ENCODE measurements at places on chromosomes 13 and 19.

GRCh38 chr13:28043224-28043623, 54.7 kb upstream of the URAD start:
- no peak for DNase-seq

DNA sequence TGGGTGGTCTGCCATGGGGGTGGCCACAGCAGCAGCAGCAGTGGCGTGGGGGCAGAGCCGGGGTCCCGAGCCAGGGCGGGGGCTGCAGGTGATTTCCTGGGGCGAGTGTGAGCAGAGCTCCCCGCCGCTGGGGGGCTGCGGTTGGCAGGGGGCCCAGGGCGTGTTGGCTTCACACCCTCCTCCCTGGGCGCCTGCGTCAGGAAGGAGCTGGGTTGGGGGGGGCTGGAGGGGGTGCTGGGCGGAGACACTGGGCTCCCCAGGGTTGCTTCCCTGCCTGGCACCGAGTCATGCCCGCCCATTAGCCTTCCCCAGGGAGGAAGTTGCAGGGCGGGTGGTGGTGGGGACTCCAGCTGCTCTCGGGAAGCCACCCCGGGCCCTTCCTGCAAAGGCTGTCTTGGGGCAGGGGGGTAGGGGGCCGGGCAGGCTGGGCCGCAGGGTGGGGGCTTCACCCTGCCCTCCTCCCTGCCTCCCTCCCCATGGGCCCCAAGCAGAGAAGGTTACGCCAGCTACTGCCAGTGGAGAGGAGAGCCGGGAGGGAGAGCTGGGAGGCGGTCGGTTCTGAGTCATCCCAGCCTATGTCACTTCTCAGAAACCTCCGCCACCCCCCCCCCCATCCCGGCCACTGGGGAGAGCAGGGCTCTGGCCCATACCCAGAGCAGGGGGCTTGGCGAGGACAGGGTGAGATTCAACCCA, 4.6 kb downstream of the MIDN start:
- no peak for DNase-seq

DNA sequence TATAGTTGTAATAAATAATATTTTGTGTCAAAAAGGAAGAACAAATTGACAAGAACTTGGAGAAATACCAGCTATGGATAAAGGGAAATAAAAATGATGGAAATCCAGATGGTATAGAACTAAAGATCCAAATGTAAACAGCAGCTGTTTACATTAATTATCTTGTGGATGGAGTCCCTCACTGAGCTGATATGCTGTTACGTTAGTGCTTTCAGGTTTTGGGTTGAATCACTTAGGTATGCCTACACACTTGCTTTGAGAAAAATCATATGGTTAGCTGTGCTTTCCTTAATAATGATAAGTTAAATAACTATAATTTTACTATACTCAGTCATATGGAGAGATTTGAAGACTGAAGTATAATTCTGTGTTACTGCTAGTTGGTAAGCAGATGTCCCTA, 27.7 kb downstream of the WASF3 start:
- DNase-seq = no peak

DNA sequence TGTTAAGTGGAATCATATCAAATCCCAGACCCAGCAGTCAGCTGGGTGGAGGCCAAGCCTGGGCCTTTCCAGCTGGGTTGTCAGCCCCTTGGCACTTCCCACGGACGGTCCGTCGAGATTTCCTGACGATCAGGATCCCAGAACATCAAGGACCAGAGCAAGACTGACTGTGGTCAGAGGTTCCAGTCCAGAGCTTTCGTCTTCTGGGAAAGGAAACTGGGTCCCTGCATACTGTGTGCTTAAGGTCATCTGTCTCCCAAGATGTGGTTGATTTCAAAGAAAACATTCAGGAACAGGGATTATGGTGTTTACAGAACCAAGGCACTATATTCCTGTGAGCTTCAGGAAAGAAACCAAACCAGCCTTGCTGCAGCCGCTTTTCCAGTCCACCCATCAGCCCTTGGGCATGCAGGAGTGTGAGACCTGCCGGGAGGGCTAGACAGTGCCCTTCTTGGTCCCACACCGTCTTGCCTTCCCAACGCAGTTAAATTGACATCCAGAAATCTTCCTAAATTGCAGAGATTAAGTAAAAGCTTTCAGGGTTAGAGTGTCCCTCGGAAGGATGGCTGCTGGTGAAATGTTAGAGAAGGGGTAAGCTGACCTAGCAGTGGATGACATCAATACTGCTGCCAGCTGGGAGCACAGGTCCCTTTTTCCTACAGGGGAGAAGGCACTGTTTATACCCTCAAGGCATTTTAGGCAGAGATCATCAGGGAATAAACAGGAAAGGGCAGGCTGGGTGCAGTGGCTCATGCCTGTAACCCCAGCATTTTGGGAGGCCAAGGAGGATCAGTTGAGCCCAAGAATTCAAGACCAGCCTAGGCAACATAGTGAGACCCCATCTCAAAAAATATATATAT, 5.0 kb upstream of the C19orf33 start:
- no peak for DNase-seq

DNA sequence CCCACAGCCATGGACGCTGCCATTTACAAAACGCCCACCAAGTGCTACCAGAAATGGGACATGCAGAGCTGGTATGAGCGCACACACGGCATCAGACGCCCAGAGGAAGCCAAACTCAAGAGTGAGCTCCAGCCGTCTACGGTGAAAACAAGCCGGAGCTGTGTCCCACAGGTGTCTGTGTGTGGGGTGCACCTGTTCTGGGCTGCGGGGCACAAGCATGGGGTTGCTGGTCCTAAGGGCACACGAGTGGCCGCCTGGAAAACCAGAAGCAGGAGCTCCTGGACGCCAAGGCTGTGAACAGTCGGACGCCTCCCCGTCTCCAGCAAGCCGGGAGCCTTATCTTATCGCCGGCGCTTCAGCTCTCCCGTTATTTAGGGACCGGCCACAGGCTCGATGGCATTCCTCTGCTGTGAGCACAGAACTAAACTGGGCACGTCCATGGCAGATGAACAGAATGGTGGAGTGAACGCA, 1.3 kb downstream of the ADPRHL1 start:
- DNase-seq = no peak

DNA sequence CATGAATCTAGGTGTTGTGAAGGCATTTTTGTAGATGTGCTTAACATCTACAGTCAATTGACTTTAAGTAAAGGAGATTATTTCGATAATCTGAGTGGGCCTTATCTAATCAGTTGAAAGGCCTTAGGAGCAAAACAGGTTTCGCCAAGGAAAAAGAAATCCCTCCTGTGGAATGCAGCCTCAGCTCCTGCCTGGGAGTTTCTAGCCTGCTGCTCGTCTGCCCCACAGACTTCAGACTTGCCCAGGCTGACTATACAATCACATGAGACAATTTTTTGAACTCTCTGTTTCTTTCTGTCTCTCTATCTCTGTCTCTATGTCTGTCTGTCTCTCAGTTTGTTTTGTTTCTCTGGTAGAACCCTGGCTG, 312.5 kb downstream of the OLFM4 start:
- DNase-seq = no peak

- no peak for DNase-seq
These were observed 197.1 kb upstream of the TSHZ3 start for GRCh38 chr19:31546205-31546960.

DNA sequence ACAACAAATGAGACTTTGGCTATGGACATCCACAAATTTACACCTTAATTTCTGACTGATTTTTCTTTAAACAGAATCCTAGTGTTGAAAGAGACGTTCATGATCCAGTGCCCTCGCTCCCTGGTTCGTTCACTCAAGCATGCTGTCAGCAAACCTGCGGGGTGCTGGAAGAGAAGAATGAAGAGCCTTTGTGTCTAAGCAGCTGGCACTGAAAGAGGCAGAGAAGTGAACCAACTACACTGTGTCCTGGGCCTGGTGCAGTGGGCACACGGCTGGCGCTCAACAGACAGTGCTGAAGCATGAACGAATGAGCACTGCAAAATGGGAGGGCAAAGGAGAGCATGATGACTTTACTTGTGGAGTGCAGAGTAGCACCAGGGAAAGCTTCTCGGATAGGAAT, 46.8 kb downstream of the MIPEP start:
- no peak for DNase-seq

DNA sequence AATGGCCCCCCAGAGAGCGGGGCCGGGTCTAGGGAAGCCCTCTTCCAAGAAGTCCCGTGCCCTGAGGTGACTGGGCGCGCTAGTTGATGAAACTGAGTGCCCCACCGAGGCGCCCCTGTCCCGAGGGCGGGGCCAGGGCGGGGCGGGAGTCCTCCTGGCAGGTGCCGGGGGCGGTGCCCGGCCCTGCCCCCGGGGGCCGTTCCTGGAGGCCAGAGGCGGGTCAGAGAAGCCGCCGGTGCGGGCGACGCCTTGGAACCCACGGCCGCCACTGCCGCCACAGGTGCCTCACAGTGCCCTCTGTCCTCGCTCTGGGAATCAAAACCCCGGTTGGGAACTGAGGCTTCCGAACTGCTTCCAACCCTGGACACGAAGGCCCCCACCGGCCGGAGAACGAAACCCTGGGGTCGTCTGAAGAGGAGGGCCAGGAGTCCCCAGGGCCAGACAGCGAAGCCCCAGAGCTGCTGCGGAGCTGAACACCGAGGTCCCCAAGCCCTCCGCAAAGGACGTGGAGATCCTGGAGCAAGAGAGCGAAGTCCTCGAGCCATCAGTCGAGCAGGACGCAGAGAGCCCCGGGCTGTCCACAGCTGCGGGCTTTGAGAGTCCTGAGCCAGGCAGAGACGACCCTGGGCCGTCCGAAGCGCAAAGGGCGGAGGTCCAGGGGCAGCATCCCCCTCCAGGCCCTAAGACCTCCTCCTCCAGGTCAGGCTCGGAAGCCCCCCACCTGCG, at the start of gene MISP3:
Gene MISP3 (plus strand): TSS at position 252 of the 726 bp plus-strand sequence. CDS start 524 bp downstream, outside the sequence.
- no peak for DNase-seq

GRCh38 chr19:41748012-41748411, 7.3 kb upstream of the CEACAM6 start:
- DNase-seq = no peak

- no peak for DNase-seq
These were observed 145.2 kb upstream of the VSTM2B start for GRCh38 chr19:29380581-29380980.

DNA sequence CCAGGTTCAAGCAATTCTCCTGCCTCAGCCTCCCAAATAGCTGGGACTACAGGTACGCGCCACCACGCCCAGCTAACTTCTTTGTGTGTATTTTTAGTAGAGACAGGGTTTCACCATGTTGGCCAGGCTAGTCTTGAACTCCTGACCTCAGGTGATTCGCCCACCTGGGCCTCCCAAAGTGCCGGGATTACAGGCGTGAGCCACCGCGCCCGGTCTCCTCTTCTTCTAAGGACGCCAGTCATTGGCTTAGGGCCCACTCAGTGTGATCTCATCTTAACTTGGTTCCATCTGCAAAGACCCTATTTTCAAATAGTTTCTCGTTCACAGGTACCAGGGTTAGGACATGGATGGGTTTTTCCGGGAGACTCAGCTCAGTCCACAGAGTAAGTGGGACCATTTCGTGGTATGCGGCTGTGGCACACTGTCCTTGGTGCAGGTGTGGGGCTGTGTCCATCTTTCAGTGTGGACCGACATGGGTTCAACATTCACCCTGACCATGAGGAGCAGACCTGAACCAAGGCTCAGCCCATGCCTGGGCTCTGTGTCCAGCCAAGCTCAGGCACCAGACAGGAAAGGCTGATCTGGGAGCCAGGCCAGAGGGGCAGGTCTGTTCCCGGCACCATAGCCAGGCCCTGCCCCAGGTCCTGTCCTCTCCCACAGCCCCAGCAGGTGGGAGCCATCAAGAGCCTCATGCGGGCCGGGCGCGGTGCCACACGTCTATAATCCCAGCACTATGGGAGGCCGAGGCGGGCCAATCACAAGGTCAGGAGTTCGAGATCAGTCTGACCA, 2.8 kb upstream of the MKNK2 start:
- DNase-seq = no peak

- DNase-seq = no peak
These were observed 19.5 kb downstream of the CCDC70 start for GRCh38 chr13:51881296-51881695.

DNA sequence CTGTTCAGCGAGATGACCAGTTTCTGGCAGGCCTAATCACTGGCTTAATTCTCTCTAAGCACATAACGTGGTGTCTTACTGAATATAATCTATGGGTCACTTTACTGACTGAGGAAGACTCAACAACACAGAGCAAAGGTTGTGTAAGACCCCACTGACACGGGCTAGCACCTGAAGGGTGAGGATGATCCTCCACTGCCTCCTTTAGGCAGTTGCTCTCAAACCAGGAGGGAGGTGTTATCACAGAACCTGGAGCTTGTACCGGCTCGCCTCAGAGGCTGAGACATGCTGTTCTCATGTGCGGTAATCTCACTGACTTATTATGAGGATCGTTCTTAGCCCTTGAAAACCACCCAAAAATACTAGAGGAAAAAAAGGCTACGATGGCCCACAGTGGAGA, 28.3 kb downstream of the RCBTB2 start:
- DNase-seq = no peak

GRCh38 chr19:11196406-11197287, 698 bp downstream of the KANK2 start:
- DNase-seq = no peak

Measured in stimulated activated CD8-positive, alpha-beta memory T cell treated with anti-CD3 and anti-CD28 coated beads, Interleukin-7, amount 100 ng/mL, for 24 hours (primary cell).